ENCODE measurements at places on chromosomes 1 and 21.

DNA sequence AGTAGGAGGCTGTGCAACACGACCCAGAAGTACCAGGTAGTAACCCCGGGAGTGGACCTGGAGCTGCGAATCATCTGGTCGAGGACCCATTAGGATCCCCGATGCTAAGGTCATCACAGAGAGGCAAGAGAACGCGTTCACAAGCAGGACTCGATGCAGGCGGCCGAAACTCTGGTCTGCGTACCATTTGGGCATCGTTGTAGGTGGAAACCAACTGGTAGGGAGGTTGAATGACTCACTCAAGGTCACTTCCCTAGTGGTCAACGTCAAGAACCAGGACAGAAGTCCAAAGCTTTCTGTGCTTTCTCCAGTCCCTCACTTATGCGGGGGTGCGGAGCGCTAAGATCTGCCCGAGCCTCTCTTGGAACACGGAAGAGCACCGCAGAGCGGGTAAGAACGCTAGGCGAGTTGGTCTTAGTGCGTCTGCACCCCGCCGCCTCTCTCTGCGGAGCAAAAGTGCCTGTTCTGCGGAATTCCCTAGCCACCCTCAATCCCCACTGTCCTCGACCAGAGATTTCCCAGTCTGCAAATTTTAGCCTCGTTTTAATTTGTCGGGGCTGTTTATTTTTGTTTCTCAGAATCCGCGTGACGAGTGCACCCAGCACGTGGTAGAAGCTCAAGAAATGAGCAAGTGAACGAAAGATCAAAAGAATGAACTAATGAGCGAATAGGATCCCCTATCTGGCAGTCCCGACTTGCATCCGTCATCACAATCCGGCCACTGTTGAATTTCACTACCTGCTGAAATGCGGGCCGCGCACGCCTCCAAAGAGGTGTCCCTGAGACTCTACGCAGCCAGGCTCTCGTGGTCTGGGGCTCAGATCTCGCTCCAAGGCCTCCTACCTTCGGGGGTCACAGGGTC, 12.2 kb downstream of the HLX start:
- no peak for DNase-seq

DNA sequence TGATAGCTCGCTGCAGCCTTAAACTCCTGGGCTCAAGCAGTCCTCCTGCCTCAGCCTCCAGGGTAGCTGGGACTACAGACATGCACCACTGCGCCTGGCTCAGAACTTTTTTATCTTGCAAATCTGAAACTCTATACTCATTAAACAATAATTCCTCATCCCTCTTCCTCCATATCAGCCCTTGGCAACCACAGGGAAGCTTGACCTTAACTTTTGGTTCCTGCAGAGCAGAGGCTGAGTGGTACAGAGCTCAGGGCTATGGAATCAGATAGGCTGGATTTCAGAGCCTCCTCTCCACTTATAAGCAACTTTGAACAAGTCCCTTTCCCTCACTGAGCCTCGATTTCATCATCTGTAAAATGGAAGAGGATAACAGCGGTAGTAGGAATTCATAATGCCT, 47.4 kb downstream of the ECE1 start:
- DNase-seq: no peak

DNA sequence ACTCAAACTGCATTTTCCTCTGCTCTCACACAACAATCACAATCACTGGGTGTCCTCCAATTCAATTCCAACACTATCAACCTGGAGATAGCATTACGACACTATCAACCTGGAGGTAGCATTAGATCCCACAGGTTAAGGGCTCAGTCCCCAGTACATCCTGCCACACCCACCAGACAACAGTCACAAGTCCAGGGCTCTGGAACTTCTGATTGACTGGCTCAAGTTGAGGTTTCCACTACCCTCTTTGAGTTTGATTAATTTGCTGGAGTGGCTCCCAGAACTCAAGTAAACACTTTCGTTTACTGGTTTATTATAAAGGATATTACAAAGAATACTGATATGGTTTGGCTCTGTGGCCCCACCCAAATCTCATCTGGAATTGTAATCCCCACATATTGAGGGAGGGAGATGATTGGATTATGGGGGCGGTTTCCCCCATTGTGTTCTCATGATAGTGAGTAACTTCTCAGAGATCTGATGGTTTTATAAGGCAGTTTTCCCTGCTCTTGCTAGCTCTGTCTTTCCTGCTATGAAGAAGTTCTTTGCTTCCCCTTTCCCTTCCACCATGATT, 49.6 kb upstream of the ARHGAP29 start:
- DNase-seq: no peak

DNA sequence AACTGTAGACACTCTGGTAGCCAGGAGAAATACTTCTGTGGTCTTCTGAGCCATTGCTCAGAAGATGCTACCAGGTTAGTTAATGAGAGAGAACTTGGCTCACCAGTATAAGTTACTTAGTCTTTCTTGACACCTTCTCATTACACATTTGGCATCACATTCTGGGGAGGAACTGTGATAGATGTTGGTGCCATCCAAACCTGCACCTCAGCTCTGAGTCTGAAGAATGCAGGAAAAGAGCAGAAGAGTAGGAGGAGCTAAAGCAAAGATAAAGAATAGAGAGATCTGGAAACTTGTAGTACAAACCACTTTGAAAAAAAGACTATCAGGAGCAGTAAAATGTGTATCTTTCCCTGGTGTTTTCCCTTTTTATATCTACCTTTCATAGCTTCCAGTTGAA, 58.9 kb downstream of the RGL1 start:
- no peak for DNase-seq

DNA sequence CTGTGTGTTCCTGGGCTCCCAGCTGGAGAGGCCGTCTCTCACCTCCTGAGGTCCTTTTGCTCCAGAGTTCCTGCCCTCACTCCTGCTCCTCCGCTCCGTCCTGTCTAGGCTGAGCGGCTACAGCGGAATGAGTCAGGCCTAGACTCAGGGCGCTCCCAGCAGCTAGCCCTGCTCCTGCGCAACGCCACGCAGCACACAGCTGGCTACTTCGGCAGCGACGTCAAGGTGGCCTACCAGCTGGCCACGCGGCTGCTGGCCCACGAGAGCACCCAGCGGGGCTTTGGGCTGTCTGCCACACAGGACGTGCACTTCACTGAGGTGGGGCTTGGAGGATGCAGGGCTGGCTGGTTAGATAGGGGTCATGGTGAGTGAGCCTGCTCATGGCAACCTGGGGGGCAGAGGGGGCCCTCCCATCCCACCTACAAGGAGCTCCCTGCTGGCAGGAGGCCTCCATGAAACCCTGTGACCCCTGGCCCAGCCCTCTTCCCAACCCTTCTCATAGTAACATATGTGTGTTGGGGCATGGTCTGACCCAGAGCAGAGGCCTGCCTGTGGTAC, 15.1 kb downstream of the PSRC1 start:
- no peak for DNase-seq

DNA sequence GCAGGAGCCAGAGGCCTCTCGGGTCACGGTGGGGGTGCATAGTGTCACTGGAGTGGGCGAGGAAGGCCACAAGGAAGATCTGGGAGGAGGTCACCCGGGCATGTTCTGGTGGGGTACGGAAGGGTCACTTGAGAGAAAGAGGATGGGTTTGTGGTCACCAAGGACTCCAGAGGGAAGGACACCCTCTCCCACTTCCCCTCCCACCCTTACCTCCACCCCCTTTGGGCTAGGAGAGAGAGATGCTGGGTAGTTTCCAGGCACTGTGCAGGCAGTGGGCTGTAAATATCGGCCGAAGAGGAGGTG, 703 bp downstream of the AMIGO1 start:
- DNase-seq: no peak

DNA sequence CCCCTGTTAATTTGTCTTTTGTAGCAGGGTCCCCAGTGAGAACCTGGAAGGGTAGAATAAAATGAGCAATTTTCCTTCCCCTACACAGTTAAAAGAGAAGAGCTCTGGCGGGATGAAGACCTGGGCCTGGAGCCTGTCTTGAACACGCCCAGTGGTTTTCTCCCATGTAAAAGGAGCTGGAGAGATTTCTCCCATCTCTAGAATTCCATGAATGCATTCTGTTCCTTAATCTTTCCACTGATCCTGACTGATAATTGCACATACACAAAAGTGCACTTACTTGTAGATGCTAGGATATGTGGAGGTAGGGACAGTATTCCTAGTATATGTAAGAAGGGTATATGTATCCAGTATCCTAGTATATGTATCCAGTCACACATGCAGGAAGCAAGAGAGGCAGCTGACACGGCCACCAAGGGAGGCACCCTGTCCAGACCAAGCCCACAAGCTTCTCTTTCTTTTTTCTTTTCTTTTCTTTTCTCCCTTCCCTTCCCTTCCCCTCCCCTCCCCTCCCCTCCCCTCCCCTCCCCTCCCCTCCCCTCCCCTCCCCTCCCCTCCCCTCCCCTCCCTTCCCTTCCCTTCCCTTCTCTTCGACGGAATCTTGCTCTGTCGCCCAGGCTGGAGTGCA, 11.9 kb upstream of the PKNOX1 start:
- DNase-seq: no peak

GRCh38 chr1:36752891-36753361, 270.2 kb upstream of the CSF3R start:
- no peak for DNase-seq

GRCh38 chr1:12760256-12760795, 13.2 kb upstream of the PRAMEF12 start:
- DNase-seq: no peak

GRCh38 chr1:237074371-237075117, 32.6 kb downstream of the RYR2 start:
- DNase-seq: no peak

DNA sequence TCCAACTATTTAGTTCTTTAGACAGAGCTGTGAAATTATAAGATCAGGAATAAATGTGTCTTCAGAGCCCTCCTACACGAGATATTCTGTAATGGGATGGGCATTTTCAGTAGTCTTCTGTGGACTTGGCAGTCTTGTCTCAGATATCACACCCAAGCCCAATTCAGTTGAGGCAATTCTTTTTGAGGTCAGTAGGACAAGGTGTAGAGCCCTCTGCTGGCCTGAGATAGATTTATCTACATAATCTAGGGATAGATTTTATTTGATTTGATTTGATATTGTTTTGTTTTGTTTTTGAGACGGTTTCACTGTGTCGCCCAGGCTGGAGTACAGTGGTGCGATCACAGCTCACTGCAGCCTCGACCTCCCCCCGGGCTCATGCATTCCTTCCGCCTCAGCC, 77.5 kb downstream of the FMN2 start:
- DNase-seq: peak; percentile 1

Measured in A673 (cell line).